GM23248 (cell line): ENCODE measurements at places on chromosomes 1 and 21. TPM values are rescaled to one million over a fixed set of nuclear protein-coding genes. Genes with fewer than 3 reads are reported as not detected.

GRCh38 chr21:37758982-37759381 is 157.3 kb downstream of the KCNJ6 start:
- peak; percentile 68 for DNase-seq

DNA sequence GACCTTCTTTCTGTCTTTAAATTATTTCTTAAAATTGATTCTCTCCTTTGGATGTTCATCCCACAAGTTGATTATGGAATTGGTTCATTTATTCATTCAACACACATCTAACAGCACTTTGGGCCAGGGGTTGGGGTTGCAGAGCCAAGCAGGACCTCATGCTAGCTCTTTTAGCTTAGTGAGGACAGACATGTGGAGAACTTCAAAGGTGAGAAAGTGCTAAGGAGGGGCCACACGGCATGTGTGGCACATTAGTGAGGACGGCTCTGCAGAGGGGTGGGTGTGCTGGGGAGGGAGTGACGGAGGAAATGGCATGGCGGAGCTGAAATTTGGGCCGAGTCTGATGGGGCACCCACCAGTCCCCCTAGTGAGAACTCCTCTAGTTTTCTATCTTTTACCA is 32.5 kb upstream of the VASH2 start:
- no peak for DNase-seq

DNA sequence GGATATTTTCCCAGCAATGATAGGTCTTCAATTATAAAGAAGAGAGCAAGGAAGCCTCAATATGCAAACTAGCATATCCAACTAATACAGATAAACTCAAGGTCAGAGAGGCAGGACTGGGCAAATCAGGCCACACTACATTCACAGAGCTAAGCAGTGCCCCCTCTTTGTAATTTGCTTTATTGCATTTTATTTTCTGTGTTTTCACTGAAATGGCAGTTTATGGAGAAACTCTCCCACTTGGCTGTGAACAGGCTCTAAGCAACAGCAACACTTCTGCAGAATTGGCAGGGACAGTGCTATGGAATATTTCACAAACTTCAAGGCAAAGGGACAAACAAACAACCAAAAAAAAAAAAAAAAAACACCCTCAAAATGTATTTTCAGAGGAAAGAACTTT is 93.4 kb upstream of the SOD1 start:
- DNase-seq: peak; percentile 9

GRCh38 chr1:28642056-28642846 is 616 bp downstream of the TAF12 start:
- peak; percentile 64 for DNase-seq

- no peak for DNase-seq
Observed at GRCh38 chr1:38153066-38153777, 106.6 kb upstream of the POU3F1 start.

DNA sequence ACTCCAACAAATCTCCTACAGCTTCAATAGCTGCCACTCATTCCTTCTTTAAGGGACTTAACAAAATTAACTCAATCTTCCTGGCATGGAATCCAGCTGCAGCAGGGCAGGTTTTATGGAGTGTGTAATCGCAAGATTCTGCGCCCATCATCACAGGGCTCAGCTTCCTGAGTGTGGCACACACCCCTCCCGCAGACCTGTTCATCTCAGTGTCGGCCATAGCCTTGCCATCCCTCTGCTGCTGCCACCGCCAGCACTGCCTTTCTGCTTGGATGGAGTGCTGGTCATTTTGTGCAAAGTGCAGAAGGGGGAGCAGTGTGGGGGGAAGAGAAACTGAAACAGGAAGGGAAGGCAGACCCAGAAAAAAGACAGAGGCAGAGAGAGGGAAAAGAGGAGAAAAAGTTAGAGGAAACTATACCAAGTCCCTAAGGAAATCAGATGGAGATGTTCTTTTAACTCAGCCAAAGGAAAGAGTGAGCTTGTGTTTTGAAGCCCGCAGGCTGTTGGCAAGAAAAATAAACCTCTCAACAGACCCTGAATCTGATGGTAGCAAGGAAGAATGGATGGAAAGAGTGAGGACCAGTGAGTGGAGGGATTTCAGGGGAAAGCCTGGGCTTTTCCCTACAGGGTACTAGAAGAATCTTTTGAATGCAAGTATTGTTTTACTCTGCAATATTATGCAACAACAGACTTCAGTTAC is 324.2 kb downstream of the SEC16B start:
- DNase-seq: no peak

GRCh38 chr1:67134695-67135094 is at the start of gene C1orf141:
Gene C1orf141, minus strand, starts transcription at chr1:67134970. Its CDS starts 7,730 bp downstream, at chr1:67127240.
- DNase-seq: peak; percentile 49

GRCh38 chr1:244226435-244226834 is 175.4 kb downstream of the ZBTB18 start:
- peak; percentile 47 for DNase-seq

DNA sequence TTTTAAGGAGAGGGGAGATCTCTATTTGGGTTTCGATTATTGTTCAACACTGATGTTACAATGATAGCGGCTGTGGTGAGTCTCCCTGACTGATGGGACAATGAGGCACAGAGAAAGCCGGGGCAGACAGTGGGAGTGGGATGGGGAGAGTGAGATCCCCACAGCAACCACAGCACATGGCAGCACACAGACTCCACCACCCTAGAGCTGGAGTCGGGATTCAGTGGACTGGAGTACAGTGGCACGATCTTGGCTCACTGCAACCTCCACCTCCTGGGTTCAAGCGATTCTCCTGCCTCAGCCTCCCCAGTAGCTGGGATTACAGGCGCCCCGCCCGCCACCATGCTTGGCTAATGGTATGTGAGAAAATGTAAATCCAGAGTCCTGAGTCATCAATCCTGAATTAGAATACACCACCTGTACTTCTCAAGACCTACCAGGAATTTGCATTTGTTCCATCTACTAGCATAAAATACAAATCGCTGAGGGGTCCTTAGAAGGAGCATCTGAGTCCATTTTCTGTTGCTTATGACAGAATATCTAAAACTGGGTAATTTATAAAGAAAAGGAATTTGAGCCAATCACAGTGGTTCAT is 125.8 kb downstream of the TOMM20 start:
- DNase-seq: no peak

- peak; percentile 75 for DNase-seq
Observed at GRCh38 chr1:71049951-71050598, 2.5 kb upstream of the PTGER3 start.

DNA sequence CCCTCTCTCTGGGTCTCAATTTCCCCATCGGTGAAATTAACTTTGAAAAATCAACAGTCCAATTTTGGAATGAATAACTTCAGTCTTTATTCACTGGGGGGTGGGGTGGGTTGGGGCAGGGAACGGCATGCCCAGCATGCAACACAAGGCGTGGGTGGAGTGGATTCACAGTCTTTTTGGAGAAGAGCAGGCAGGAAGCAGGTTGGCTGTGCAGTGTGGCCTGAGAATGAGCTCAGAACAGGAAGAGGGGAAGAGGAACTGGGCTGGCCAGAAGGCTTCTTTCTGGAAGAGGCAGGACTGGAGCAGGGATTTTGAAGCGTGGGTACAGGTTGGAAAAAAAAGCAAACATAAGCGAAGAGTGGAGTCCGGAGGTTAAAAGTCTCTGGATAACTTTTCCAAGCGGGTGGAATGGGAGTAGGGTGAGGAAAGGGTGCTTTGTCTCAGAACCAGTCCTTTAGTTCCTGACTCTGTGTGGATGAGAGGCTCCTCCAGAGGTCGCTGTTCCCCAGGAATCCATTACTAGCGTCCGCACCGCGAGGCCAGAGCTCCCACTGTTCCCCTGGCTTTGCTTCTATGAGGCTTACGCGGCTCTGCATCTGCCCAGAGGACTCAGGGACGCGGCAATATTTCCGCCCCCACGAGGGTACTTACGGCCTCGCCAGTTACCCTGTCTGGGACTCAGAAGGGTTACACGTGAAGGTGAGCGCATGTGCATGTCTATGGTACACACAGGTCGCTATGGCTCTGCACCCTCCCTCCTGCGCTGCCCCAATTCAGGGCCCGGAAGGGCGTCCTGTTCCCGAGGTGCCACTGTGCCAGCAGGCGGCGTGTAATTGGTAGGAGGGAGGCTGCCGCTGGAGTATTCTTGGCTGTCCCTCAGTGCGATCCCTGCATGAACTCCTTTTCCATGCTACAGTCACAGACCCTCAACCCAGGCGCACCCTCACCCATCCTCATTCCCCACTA is 5.5 kb upstream of the FOXD2 start:
- DNase-seq: peak; percentile 88

DNA sequence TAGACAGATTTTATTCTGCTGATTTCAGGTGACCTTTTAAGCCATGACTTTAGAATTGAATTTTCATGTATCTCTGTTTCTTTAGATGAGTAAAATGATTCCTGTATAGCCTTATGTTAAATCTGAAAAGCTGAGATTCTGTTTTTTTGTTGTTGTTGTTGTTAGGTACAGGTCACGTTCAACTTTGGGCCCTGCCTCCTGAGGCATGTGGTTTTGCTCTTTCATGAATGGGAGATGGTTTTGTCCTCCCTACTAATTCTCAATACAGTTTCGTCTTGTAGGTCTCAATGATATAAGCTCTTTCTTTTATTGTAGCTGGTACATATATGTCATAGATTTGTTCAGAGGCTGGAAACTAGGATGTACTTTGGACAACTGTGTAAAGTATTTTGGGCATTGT is 79.6 kb downstream of the CDC14A start:
- no peak for DNase-seq

GRCh38 chr1:107141491-107142126 is 770 bp downstream of the NTNG1 start:
- DNase-seq: peak; percentile 72

- peak; percentile 32 for DNase-seq
Observed at GRCh38 chr1:209707308-209707707, 2.7 kb downstream of the HSD11B1 start.

DNA sequence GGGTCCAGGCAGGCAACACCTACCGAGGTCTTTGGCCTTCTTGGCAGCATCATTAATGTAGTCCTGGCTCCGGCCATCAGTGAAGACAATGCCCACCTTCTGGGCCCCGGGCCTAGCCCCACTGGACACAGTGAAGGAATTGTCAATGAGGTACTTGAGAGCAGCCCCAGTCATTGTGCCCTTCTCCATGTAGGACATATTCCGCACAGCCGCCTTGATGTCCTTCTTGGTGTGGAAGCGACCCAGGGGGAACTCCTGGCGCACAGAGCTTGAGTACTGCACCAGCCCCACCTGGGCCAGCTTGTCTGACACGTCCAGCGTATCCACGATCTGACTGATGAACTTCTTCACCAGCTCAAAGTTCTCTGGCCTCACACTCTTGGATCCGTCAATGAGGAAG is 7.5 kb downstream of the MATN1 start:
- DNase-seq: no peak

DNA sequence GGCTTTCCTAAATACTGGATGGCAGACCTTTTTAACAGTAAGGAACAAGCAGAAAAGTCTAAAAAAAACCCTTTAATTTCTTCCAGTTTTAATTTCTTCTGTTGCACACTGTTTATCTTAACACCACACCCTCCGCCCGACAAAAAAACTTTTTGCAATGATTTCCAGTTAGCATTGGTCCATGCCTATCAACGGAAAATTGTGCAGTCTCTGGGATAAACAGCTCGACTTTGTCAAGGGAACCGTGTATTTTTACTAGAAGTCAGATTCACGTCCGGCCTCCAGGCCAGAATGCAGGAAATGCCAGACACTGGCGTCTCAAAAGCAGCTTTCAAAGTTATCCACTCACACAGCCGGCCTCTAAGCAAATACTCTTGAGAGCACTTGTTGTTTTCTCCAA is 378 bp upstream of the NUP210L start:
- DNase-seq: peak; percentile 41

GRCh38 chr1:32702599-32703478 is at the start of gene SYNC:
Gene SYNC, minus strand, starts transcription at chr1:32702770. Its CDS starts 110 bp downstream, at chr1:32702660.
- DNase-seq: peak; percentile 81

The RCSD1 gene
- 0.15 and 0.23 TPM in 2 replicates for polyA plus RNA-seq

The CSMD2 gene
- polyA plus RNA-seq: 4.5 and 5.1 TPM in 2 replicates

The CENPL gene
- polyA plus RNA-seq: 9.3 and 10.4 TPM in 2 replicates

The GABPB2 gene
- polyA plus RNA-seq: 7.4 and 8.4 TPM in 2 replicates

The TSPAN2 gene
- polyA plus RNA-seq: 8.1 and 10.1 TPM in 2 replicates

The KPRP gene
- 9.9 and 10.4 TPM in 2 replicates for polyA plus RNA-seq

The B3GALT6 gene
- polyA plus RNA-seq: 6.5 and 8.3 TPM in 2 replicates

The ELOA gene
- polyA plus RNA-seq: 46.4 and 50.1 TPM in 2 replicates

The INSRR gene
- 0.09 TPM in 1 of 2 replicates, not detected in the other for polyA plus RNA-seq
